ENCODE measurements at places on chromosomes 5 and 9.

GRCh38 chr5:129593525-129593924, 133.4 kb downstream of the ADAMTS19 start:
- peak; percentile 0 for DNase-seq

DNA sequence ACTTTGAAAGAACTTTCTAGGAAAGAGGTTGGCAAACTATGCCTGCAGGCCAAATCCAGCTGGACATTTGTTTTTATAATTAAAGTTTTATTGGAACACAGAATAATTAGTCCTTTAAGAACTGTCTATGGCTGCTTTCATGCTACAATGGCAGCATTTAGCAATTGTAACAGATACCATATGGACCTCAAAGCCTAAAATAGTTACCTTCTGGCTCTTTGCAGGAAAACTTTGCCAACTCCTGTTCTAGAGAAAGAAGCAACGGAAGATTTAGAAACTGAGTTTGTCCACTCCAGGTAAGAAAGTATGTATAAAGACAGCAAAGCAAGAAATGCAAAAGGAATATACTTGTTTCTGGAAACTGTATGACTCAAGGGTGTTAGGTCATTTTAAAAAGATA, 281.7 kb upstream of the TRPM3 start:
- DNase-seq: no peak

DNA sequence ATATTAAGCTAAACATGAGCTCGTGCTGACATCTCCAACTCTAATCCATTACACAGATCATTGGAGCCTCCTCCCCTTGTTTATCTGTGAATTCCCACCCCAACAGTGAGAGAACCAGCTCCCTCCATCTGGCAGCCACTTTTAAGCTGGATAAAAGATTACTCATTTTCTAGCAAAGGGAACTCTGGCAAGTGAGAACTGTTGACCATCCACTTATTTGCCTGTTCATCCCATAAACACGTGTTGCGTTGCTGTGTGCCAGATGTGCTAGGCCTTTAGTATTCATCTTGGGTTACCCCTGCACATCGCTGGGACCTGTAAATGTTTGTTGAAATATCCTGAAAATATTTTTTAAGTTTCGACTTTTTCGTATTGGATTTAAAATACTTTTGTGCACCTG, 2.4 kb upstream of the TOR1A start:
- no peak for DNase-seq

GRCh38 chr9:35257986-35258659, 96.3 kb downstream of the UNC13B start:
- DNase-seq: no peak

DNA sequence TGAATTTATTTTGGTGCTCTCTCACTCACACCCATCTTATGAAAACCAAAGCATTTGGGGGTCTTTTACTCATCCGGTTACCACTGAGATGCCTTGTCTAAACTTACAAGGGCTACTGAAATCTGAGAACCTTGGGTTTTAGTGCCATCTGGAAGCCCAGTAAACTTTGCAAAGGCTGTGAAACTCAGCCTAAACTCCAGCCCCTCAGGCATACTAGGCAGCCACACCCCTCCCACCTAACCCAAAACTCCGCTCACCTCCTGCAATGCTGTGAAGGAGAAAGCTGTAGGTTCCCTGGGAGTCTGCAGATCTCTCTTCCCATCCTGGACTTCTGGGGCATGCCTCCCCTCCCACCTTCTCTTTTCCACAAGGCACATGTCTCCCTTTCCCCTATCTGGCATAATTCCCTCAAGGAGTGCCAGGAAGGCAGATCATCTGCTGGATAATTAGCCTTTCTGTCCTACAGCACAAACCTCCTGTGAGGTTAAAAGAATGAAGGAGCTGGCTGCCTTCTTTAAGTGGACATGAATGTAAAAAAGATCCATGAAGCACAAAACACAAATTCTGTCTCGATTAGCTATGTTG, 71.5 kb upstream of the ANXA1 start:
- DNase-seq: no peak

DNA sequence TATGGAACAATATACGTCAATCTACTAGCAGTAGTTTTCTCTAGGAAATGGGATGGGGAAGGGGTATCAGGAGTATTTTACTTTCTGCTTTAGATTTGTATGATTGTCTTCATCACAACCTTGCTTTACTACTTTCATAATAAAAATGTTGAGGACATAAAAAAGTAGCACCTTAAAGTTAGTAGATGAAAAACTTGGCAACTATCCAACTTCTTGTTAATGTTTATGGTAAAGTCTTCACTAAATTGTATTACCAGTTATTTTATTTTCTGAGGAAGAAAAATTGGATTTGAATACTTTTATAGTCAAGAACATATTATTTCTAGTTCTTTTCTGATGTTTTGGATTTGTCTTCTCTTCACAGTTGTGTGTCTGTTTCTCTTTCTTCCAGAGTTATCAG, 372.1 kb downstream of the ARRDC3 start:
- no peak for DNase-seq

- peak; percentile 17 for DNase-seq
These were observed 85.2 kb upstream of the HTR4 start for GRCh38 chr5:148739524-148739923.

- DNase-seq: no peak
These were observed 16.8 kb downstream of the SNX18 start for GRCh38 chr5:54534191-54535004.

GRCh38 chr5:1056611-1057484, 48.2 kb downstream of the NKD2 start:
- DNase-seq: no peak

- no peak for DNase-seq
These were observed 14.7 kb upstream of the CDKN2AIPNL start for GRCh38 chr5:134426361-134426760.

DNA sequence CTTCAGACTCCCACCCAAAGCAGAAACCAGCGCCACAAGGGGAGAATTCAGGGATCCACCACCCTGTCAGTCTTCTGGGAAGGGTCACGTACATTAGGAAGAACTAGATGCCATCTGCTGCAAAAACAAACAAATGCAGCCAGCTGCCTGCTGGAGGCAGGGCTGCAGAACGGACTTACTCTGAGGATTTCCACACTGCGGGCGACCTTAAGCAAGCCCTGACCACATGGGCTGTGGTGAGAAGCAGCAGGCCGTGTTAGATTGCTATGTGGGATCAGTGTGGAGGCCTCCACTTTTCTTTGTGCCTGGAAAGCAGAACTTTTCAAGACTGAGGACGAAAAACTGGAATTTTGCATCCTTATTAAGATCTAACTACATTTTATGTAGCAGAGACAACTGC, 13.4 kb upstream of the LTC4S start:
- peak; percentile 41 for DNase-seq

GRCh38 chr5:112931473-112931872, 9.4 kb upstream of the REEP5 start:
- DNase-seq: no peak

- no peak for DNase-seq
These were observed 68.4 kb upstream of the SLC1A1 start for GRCh38 chr9:4421847-4422246.

GRCh38 chr5:146825033-146825432, 53.5 kb downstream of the PPP2R2B start:
- peak; percentile 51 for DNase-seq

GRCh38 chr9:130073373-130073772, 19.7 kb downstream of the GPR107 start:
- peak; percentile 39 for DNase-seq

DNA sequence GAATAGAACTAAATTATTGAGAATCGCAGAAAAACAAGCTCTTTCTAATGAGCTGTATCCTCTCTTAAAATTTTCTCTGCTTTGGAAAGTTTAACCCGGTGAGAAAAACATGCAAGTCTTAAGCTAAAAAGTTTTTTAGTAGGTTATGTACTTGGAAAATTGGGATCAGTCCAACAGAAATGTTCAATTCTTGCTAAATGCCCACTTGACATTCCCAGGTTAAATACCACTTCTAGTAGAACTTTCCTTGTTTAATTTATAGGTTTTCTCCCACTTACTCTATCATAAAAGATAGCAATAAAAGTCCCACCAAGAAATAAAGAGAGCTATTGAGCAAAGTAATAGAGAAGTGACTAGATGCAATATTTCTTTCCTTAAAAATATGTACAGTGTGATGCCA, 157.1 kb downstream of the CCDC192 start:
- DNase-seq: no peak

DNA sequence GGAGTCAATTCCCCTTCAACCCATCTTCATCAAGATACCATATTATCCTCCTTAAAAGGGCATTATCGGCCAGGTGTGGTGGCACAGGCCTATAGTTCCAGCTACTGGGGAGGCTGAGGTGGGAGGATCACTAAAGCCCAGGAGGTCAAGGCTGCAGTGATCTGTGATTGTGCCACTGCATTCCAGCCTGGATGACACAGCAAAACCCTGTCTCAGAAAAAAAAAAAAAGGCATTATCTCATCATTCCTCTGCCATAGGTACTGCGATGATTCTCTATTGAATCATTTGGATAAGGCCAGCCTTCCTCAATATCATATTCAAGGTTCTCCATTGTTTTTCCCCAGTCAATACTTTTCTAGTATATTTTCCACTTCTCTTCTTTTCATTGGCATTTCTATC, 39.2 kb upstream of the RAB3C start:
- no peak for DNase-seq

DNA sequence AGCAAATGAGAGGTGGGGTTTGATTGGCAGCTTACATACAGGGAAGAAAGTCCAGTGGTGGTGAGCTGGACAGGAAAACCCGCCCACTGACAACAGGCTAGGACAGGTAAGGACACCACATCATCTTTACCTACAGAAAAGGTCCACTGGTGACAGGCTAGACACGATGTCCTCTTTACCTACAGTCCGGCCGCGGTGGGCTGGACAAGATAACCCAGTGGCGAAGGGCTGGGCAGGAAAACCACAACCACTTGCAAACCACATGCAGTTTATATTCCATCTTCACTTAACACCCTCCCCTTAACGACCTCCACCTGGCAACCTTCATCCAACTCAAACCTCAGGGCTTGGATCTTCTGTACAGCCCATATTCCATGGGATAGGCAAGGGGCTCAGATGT, 5.0 kb upstream of the NIPAL4 start:
- DNase-seq: no peak

GRCh38 chr5:101176605-101177004, 273.5 kb upstream of the ST8SIA4 start:
- DNase-seq: no peak

- no peak for DNase-seq
These were observed 1.8 kb upstream of the WDR31 start for GRCh38 chr9:113341712-113342410.

GRCh38 chr5:6747103-6747502, 33.9 kb downstream of the TENT4A start:
- no peak for DNase-seq

DNA sequence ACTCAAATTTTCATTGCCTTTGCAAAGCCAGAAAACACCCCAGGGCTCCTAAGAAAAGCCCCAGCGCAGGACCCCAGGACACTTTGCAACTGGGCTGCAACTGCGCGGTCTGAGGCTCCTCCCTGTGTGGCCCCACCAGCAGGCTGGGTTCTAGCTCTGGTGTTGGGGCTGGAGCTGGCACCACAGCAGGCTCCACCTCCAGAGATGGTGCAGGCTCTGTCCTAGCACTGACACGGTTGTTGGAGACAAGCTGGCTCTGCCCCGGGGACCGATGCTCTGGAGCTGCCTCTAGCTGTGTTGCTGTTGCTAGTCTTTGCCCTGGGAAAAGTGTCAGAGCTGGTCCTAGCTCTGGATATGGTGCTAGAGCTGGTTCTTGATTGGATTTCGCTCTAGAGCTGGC, 13.6 kb downstream of the LCN10 start:
- no peak for DNase-seq

DNA sequence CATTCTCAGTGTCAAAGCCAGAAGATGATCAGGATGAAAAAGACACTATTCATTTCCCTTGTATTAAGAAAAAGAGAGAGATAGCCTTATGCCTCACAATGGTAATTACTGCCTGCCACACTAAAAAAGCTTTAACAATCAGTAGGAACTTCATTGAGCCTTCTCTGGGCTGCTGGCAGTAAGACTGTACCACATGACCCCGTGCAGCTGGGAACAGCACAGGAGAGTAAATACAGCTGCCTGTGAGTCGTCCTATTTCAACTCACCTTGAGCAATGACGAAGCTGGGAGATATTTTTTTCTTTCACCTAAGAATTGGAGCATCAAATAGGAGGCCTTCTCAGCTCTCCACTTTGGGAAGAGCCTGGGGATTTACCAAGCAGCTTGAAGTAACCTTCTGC, 316.3 kb downstream of the GABRB2 start:
- no peak for DNase-seq
